ENCODE measurements at places on chromosomes 5 and 9.

DNA sequence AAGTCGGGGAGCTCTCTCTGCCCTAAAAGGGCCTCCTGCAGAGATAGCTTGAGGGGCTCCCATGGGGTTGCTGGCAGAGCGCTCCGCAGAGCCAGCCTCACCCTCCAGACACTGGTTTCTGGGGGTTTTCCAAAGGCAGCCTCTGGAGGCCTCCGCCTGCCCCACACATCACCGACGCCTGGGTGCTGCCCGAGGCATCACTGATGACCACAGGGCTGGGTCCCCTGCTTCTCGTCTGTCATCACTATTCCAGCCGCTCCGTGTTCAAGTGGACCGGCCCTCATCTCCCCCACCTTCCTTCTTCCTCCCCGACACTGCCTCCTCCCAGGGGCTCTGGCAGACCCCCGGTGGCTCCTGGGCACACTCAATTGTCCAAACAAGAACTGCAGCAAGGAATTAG is 64.1 kb upstream of the IRX4 start:
- DNase-seq: no peak

DNA sequence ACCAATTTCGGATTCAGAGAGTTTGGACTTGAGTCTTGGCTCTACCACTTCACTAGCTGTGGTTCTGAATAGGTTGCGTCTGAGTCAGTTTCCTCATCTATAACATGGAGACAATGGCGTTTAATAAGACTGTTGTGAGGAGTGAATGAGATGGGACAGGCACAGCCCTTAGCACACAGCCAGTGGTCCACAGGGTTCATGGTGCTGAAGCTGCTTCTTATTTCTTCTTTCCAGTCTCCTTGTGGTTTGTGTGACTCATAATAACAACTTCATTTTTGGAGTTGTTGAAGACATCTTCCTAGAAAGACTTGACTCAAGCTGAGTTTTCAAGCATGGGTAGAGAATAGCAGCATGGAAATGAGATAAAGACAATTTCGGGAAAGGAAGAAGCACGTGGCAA is 172.6 kb upstream of the PPP2R2B start:
- DNase-seq: no peak

DNA sequence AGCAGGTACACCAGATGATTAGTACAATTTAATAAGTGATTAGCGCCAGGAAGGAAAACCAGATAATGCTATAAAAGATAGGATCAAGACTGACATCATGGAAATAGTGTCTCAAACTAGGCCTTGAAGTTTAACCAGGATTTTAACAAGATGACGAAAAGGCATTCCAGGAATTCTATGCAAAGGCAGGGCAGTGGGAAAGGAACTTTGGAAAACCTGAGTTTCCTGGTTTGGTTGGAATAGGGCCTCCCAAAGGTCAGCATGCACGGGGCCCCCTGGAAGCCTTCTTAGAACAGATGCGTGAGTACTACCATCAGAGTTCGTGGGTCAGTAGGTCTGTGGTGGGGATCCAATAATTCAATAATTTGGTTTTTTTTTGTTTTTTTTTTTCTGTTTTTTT is 935.2 kb upstream of the DMAC1 start:
- DNase-seq: no peak

DNA sequence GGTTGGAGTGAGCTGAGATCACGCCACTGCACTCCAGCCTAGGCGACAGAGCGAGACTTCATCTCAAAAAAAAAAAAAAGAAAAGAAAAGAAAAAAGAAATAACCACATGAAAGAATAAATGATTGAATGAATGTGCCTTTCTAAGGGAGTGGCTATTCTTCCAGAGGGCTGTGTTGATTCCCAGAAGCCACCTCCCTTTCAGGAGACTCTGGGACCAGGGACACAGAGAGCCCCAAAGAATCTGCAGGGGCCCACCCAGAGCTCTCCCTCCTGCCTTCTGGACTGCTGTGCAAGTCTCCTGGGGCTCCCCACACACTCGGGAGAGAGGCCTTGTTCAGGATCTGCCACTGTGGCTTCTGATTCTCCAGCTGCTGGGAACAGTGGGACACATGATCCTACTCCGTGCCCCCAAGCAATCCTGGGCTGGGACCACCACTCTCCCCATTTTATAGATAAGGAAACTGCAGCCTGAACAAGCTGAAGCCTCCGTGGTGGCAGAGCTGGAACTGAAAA is 23.6 kb downstream of the CAMK2A start:
- no peak for DNase-seq

DNA sequence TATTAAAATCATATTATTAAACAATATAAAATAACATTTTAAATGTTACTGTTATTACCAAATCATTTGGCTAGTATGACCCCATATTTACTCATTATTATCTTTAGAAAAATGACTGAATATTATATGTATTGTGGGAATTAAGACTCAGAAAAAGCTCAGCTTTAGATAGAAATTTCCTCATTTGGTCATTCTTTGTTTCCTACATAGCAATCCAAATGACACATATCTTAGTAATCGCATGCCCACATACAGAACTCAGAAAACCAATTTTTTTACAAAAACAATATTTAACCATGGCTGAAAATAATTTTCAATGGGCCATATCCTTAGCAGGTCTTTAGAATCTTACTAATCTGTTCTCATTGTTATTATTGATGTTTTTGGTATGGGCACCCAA is 53.8 kb upstream of the TSLP start:
- DNase-seq: no peak

DNA sequence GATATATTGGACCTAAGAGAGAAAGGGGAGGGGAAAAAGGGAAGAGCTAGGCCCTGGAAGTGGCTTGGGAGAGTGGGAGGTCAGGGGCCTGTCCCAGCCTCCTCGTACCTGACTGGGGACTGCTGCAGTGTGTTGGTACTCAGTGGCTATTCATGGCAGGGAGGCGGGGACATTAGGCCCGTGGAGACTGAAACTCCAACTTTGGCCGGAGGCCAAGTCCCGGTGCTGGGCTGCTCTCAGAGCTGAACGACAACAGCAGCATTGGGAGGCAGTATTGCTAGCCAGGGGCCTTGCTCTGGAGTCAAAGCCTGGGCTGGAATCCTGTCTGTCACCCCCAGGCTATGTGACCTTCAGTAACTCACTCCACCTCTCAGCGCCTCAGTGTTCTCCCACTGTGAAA is 37.8 kb downstream of the NEURL1B start:
- no peak for DNase-seq

DNA sequence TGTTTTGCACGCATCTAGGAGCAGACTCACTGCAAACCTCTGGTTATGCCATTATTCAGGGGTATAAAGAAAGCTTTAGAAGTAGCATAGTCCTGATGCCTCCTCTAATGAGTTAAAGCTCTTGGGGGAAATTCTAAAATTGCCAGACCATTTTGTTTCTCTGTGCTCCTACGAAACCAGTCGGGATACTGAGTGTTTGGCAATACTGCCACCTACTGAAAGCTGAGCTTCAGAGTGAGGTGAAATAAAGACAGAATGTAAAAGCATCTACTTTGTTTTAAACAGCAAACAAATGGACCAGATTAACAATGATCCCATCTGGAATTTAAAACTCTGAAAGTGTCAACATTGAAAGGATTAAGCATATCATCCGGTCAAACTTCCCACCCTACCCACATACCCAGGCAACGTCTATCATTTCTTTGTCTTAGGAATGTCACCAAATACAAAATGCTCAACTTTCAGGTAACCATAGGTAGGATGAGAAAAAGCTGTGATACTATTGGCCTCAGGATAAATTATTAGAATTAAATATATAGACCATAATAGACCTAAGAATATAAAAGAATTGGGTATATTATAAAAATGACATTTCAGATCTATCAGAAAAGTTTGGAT is 77.8 kb upstream of the SHISAL2B start:
- DNase-seq: no peak

GRCh38 chr9:86637515-86637914 is 283.3 kb upstream of the TUT7 start:
- peak; percentile 9 for DNase-seq

DNA sequence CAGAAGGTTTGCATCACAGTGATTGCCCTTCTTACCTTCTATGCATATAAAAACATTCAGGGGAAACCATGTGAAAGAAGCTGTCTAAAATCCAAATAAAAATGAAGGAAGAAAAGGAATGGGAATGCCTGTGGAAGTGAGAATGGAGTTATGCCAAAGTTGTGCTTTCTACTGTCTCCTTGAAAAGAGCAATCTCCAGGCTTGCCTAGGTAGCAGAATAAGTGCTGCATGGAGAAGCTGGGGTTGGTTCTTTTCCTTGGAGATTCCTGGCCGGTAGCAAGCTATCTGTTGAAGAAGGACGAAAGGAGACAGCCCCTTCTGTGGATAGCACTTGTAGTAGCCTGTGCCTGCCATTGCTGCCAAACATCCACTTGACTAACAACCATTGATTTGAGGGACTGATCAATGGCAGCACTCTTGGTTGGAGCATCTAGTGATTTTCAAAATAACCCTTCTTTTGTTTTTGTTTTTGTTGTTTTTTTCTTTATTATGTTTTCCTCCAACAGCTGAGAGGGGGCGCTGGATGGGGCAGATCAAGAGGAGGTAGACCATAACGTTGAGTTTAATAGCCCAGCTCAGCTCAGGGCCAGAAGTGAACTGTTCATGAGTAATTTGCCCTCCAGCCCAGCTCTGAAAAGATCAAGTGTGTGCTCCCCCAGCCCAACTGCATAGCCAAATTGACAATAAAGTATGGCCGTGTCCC is 1.6 kb downstream of the PLCXD3 start:
- no peak for DNase-seq

DNA sequence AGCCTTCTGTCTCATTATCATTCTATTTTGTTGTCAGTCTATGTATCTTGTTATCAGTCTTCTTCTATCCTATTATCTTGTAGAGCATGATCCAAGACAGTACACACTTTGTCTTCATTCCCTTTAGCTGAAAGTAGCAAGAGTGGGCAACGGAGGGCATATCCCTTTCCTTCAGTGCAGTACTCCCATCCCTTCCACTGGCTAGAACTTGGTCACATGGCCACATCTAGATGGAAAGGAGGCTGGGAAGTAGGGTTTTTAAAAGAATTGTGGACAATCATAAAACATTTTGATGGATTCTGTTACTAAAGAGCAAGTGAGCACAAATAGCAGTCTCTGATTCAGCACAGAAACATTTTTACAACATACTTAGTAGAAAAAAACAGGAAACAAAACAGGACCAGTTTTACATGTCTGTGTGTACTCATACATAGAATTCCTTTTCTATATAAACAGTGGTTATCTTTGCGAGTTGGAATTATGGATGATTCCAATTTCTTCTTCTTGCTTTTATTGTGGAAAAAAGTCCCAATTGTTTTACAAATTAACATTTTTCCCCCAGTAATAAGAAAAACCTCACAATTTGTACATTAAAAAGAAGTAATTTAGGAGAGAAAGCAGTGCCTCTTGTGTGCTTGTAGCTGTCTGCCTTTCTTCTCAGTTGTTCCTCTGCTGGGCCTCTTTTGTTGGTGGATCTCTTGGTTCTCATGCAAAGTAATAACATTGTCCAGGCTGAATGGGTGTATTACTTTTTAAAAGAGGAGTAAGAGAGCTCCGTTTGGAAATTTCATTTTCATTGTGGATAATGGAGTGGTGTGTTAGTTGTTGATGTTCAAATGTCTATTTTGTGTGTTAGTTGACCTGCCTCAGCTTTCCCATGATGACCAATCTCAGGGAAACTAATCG is 410.9 kb upstream of the TRPC7 start:
- DNase-seq: no peak

GRCh38 chr9:84701801-84702200 is 32.3 kb downstream of the NTRK2 start:
- peak; percentile 4 for DNase-seq

All from GM06990 (cell line).